OCI-M1 (cell line): ENCODE measurements at places on chromosomes 3 and 15.
A peak's percentile ranks its signal among the peaks of the same experiment; 100 is the strongest.

DNA sequence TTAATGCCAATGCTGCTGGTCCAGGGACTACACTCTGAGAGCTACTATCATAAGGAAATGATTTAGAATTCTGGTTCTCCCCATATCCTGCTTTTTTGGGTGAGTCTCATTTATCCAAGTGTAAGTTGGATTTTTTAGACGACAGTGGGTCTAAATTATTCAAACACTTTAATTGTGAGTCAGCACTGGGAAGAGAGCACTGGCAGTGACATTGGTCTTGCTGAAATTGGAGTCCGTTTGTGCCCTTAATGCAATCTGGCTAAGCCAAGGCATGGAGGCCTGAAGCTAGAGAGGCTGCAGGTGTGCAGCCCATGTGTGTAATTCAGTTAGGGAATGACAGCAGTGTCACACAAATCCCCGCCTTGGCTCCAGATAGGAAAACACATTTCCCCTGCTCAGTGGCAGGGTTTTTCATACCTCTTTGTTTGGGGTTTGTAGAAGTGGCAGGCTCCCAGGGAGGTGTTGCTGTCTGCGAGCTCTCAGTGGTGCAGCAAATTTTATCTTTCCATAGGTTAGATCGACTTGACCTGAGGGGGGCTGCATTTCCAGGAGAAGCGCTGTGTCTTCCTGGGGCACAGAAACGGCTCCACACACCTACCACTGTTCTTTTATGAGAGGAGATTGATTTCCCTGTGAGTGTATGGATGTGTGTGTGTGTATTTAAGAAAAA is 197.7 kb downstream of the CD47 start:
- no peak for DNase-seq

DNA sequence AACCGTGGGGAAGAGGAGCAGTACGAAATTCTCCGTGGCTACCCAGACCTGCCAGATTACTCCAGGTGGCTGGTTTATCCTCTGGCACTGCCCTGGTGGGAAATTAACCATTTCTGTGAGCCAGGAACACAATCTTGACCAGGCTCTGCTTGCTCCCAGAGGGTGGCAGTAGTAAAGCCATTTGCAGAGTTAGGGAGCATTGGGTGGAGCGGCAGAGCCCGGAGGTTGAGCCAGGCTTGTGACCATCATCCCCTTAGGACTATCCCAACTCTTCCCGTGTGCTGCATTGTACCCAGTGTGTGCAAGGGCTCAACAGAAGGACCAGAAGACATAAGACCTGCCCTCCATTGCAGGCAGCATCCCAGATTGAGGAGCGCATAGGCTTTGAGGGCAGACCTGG is 5.3 kb downstream of the KNG1 start:
- DNase-seq, result peak; percentile 1

DNA sequence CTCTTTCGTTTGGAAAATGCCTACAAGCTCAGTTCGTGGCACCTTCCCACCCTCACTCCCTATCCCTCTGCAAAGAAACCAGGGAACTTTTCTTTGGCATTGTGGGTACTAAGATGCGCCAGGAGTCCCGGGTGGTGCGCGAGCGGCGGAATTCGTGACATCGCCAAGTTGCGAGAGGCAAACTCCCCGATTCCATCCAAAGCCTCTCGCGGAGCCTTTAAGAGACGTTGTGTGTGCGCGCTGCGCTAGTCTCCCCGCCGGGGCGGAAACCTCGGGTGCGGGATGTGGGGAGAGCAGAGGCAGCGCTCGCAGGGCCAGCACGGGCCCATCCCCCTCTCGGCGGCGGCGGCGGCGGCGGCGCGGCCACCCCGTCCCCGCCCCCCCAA is 443 bp upstream of the NR2F2 start:
- no peak for DNase-seq

GRCh38 chr3:38268522-38268921 is 2.9 kb downstream of the SLC22A13 start:
- DNase-seq, result peak; percentile 31

GRCh38 chr15:98858610-98859023 is 149.0 kb downstream of the PGPEP1L start:
- peak; percentile 81 for DNase-seq
